Stimulated activated CD4-positive, alpha-beta T cell treated with anti-CD3 and anti-CD28 coated beads, Interleukin-4, amount 100 ng/mL, for 1 hour (primary cell): ENCODE measurements at places on chromosomes 3 and 15.

GRCh38 chr3:124431331-124431994, 298.8 kb upstream of the UMPS start:
- no peak for DNase-seq

DNA sequence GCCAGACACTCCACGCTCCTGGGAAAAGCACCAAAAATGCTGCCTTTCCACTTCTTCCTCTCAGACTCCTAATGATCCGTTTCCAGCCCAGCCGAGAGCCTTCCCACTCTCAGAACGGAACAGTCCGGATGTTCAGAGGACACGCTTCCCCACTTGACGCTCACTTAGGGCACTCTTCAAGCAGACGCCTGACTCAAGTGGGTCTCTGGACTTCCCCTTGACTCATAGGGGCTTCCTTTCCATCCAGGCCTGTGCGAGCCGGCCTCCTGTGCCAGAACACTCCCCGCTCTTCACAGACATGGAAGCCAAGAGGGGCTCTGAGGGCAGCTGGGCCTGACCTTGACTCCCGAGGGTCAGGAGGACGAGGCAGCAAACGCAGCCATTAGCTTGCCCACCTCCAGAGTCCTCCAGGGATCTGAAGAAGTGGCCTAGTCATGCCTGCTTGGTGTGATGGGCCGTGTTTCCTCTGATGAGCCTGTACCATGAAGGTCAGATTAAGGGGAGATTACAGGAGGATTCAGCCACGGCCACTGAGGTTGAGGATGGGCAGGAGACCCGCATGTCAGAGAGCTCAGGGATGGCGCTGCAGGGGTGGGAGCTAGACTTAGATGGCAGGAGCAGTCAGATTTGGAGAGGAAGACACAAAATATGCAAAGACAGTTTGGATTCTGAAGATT, 114.7 kb upstream of the TLE3 start:
- no peak for DNase-seq

DNA sequence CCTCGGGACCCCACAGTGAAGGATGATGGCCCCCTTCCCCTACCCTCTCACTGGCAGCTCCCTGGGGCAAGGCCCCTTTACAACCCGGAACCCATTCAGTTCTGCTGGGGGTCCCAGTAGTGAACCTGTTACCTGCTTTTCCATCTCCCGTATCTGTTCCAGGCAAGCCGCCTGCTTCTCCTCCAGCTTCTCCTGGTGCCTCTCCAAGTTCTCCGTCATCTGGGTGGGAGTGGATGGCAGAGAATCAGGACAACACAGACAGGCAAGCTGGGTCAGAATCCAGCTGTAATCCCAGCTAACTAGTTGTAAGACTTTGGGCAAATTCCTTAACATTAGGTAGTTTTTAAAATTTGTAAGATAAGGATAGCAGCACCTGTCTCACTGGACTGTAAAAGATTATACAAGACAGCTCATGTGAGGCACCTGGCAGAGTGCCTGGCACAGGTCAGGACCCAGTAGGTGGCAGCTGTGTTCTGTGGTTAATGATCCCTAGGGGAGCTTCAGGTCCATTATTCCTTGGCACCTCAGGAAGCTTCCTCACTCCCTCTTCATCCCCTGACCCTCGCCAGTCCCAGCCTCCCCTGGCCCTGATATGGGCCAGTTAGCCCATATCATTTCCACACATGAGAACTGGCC, 6.4 kb upstream of the ANKRD63 start:
- DNase-seq = no peak

- DNase-seq = no peak
These were observed 44.4 kb upstream of the LARS2 start for GRCh38 chr3:45343947-45344346.

GRCh38 chr15:90287101-90287500, 21.6 kb downstream of the NGRN start:
- no peak for DNase-seq

DNA sequence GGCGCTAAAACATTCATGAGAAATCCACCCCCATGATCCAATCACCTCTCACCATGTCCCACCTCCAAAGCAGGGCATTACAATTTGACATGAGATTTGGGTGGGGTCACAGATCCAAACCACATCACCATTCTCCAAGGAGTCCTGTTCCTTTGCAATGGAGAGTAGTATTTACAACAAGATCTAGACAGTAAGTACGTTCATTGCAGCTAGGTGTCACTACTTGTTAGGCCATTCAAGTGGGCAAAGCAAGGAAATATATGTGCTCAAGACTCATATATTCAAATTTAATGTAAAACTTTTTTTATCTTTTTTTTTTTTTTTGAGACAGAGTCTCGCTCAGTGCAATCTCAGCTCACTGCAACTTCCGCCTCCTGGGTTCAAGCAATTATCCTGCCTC, 79.3 kb downstream of the AQP9 start:
- DNase-seq = no peak

DNA sequence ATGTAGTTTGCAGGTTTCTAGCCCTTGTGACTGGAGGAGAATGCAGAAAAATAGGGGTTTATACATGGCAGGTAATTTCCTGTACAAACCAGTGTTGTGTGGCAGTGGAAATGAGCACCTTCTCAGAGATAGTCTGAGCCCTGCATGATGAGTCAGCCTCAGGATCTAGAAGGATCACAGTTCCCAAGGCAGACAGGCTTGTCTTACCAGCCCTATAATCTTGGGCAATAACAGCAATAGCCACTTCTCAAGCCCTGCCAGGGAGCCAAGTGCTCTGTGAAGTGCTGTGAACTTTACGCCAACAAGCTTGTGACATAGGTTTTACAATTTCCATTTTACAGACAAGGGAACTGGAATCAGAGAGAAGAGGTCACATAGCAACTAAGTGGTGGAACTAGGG, 89.4 kb downstream of the CD47 start:
- DNase-seq = no peak

DNA sequence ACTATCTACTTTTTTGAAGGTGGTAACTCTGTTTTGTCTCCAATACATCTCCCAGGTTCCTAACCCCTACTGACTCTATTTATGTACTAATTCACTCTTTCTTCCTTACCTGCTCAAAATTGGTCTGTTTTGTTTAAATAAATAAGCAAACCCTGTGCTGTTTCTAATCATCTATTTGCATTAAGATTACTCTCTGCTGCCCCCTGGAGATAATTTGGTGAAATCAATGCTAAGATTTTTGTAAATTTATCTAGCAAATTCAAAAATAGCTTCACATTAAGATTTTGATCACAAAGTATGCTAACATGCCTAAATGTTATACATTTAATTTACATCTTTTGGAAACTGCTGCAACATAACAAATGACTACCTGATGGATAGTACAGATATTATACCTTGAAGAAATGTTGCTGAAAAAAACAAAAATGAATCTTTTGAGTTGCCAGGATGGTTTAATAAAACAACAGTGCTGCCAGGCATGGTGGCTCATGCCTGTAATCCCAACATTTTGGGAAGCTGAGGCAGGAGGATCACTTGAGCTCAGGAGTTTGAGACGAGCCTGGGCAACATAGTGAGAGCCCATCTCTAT, 4.4 kb upstream of the CD200R1 start:
- DNase-seq = no peak

DNA sequence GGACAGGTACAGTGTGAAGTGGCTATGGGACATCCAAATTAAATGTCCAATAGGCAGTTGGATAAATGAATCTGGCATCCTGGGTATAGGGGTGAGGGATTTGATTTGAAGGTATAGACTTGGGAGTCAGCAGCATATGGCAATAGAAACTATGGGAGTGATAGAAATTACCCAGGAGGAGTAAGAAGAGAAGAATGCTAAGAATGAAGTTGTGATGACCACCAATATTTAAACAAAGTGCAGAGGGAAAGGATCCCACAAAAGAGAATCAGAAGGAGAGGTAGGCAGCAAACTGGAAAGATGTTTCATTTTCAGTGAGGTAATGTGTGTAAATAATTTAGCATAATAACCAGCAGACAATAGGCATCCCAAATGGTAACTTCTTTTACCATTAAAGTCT, 13.8 kb upstream of the MSL2 start:
- no peak for DNase-seq

DNA sequence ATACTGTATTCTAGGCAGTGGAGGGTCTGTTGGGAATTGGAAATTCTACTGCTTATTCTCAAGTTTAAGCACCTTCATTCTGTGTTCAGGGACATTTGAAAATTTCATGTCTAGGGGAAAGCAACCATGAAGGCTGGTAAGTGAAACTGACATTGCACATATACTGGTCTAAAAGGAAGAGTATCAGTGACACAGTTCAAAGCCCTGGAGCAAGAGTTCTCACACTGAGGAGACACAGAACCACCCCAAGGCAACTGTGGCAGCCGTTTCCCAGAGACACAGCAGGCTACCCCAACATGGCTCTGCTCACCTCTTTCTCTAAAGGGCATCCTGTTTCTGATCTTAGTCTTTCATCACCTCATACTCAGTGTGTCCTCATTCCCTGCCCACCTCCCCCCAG, 67.5 kb downstream of the KCNMB2 start:
- no peak for DNase-seq

GRCh38 chr3:157746391-157746790, 243.2 kb upstream of the VEPH1 start:
- no peak for DNase-seq

- DNase-seq = no peak
These were observed 85.9 kb upstream of the CSPG5 start for GRCh38 chr3:47664519-47664918.

GRCh38 chr3:123447749-123448517, 957 bp downstream of the ADCY5 start:
- DNase-seq = peak; percentile 50

DNA sequence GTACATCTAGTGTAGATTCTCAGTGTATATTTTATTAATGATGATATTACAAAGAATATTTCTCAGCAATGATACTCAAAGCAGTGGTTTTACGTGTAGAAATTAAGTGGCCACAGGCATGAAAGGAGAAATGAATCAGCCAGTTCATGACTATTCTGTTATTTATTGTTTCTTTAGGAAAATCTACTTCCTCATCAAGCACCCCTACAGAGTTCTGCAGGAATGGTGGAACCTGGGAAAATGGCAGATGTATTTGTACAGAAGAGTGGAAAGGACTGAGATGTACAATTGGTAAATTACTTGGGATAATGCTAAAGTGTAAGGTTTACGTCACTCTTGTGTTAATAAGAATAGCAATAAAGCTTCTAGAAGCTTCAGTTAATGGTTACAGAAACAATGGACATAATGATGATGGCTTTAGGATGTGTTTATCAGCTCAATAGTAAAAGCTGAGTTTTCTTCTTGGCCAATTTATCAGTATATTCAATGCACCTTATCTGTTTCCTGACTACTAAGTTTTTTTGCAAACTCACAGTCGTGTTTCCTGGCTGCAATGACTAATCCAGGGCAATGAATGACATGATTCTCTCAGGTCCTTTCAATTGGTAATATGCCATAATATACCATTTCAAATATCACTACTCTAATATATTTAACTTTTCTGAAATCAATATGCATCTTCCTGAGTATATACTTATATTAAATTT, 20.2 kb downstream of the ADGRG7 start:
- no peak for DNase-seq

GRCh38 chr3:48898383-48899234, at the start of gene SLC25A20:
TSS of gene SLC25A20 (minus strand) at chr3:48898882. CDS start at chr3:48898794, 88 bp downstream.
- peak; percentile 91 for DNase-seq

- no peak for DNase-seq
These were observed 161.6 kb upstream of the FRMD4B start for GRCh38 chr3:69547461-69547880.

GRCh38 chr3:10370429-10370828, 49.5 kb upstream of the SEC13 start:
- no peak for DNase-seq

DNA sequence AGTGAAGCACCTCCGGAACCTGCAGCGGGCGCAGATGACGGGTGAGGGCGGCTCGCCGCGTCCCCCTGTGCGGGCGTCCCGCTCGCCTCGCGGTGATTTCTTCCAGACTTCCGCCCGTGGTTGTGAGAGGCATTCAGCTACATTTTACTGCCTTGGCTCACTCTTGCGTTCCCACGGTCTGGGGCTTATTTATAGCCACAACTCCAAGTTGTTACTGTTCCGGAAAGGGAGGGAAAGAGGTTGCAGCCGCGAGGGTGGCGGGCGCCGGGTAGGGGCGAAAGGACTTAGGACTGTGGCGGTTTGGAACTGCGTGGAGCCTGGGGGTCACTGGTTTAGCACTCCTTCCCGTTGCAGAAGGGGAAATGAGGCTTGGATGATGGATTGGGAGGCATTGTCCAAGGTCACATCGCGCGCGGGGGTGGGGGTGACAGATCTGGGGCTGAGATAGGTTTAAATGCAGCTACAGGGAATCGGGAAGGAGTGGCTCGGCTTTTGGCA, 1.1 kb downstream of the HES1 start:
- DNase-seq = peak; percentile 25

- DNase-seq = no peak
These were observed 72.3 kb downstream of the DAPK2 start for GRCh38 chr15:63974021-63974420.
